Iris pigment epithelial cell (primary cell): ENCODE measurements at places on chromosomes 4 and X.

DNA sequence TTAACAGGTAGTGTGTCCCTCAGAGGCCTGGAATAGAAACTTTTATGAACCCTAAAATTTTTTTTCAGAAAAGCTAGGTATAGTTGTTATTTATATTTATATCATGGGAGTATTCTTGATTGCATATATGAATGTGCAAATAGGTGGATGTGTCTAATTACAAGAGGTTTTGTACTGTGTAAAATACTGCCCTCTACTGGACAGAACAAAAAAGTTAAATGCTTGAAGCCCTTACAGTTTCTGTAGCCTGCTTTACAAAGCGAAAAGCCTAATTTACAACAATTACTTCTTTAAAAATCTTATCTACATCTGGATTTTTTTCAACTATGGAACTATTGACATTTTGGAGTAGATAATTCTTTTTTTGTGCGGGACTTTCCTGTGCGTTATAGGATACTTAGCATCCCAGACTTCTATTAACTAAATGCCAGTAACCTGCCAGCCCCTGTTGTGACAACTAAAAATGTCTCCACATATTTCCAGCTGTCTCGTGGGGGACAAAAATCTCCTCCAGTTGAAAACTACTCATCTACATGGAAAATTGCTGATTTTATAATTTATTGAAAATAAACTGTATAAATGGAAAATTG lies 35.1 kb downstream of the ENPEP start:
- DNase-seq, result peak; percentile 65

- no peak for DNase-seq
Measured at GRCh38 chr4:61541459-61541858, 341.3 kb downstream of the ADGRL3 start.

GRCh38 chr4:90093526-90093925 lies 33.7 kb upstream of the CCSER1 start:
- no peak for DNase-seq

- no peak for DNase-seq
Measured at GRCh38 chrX:134684956-134685355, 26.7 kb upstream of the PLAC1 start.

GRCh38 chr4:25915353-25915705 lies 1.3 kb downstream of the SMIM20 start:
- no peak for DNase-seq

DNA sequence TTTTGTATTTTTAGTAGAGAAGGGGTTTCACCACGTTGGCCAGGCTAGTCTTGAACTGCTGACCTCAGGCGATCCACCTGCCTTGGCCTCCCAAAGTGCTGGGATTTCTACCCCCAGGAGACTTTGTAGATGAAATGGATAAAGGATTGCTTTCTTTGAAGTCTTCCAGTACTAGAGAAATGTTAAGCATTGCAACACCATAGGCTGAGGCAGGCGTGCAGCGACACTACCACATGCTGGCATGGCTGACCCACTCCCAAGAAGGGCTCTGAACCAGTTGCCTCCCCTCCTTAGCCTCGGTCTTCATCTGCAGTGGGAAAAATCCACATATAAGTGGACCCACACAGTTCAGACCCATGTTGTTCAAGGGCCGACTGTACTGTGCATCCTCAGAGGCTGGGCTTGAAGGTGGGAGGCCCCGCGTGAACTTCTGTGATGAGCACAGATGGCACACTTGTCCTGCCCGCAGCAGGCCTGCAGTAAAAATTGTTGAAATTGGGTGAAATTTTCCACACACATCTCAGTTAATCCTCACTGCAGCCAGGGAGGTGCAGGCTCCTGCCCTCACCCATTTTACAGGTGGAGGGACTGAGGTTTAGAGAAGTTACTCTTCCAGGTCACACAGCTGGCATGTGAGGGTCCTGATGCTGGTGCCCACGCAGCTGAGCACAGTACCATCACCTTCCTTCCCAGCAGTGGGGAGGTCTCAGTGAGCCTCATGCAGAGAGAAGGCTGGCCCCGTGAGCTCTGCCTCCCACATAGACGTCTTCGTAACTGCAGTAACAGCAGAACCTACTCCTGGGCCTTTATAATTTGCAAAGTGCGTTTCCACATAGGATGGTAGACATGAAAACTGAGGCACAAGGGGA lies 35.5 kb downstream of the HTRA3 start:
- DNase-seq, result no peak

DNA sequence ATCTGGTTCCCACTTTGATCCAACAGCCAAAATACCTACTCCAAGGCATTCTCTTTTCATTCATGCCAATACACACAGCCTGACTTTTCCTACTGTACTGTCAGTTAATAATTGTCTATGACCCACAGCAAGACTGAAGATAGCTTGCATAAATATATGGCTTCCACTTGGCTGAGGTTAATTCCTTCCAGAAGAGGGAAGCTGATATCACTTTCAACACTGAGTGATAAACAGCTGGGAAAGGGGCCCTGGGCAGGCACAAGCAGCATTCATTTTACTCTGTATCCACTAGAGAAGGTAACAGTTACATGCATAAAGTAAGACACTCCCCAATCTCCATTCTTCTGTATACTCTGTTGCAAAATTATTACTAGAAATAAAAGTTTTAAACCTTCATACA lies 200.2 kb upstream of the UGT8 start:
- DNase-seq, result no peak

- no peak for DNase-seq
Measured at GRCh38 chr4:3644849-3645627, 112.8 kb upstream of the LRPAP1 start.

GRCh38 chr4:176499518-176499917 lies 179.8 kb downstream of the SPCS3 start:
- DNase-seq, result peak; percentile 69

DNA sequence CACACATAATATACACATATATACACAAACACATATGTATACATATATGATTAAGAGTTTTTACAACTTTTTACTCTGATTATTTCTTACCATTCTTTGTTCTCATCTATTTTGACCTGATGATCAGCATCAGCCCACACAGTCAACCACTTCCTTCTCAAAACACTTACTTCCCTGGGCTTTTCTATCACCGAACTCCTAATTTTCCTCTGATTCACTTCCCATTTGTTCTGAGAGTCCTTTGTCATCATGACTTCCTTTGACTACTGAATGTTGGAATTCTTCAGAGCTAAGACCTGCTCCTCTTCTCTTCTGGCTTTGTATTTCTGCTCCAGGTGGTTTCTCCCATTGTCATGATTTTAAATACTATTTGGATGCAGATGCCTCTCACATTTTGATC lies 209.5 kb upstream of the AFF2 start:
- no peak for DNase-seq

DNA sequence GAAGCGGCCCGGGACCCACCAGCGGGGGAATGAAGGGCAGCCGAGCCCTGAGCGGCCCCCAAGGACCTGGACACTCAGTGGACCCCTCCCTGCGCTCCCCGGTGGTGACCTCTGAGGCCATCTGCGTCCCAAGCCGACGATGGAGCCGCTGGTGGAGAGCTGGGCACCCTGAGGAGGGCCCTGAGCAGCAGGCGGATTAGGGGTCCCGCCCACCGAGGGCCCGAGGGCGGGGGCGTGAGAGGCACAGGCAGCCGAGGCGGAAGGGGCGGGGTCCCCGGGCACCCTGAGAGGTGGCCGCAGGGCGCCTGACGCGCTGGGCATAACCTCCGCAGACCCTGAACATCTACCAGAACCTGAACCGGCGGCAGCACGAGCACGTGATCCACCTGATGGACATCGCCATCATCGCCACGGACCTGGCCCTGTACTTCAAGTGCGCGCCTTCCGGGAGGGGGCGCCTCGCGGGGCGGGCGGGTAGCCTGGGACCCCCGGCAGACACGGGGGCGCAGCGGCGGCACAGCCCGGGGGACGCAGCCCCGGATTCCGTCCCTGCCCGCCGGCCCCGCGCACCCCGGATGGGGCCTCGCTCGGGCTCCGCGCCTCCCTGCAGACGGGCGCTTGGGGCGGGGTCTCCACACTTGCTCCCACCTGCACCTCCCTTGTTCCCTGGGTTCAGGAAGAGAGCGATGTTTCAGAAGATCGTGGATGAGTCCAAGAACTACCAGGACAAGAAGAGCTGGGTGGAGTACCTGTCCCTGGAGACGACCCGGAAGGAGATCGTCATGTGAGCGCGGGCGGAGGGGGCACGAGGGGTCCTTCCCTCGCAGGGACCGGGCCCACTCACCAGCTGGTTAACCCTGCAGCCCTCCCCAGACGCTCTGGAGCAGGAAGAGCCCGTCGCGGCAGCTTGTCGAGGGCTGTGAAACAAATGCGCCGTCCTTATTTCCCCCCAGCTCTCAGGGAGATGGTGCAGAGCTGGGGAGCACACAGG lies 10.3 kb downstream of the ATP5ME start:
- DNase-seq, result no peak

DNA sequence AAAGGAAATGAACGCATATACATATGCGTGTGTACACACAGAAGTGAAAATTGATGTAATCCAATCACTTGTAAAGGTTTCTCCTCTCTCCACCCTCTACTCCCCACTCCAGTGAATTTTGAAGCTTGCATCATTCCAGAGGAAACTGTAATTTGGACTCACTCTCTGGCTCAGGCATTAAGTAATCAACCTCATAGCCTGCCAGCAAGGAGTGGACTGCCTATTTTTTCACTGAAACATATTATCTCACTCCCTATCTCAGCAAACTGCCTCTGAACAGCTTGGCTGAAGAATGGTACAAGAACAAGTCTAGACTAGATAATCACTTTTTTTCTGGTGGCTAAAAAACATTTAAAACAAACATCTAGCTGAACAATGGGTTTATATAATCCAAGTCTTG lies 124.2 kb downstream of the C4orf51 start:
- DNase-seq, result peak; percentile 97

GRCh38 chr4:168585168-168586091 lies 88.6 kb downstream of the PALLD start:
- peak; percentile 87 for DNase-seq

DNA sequence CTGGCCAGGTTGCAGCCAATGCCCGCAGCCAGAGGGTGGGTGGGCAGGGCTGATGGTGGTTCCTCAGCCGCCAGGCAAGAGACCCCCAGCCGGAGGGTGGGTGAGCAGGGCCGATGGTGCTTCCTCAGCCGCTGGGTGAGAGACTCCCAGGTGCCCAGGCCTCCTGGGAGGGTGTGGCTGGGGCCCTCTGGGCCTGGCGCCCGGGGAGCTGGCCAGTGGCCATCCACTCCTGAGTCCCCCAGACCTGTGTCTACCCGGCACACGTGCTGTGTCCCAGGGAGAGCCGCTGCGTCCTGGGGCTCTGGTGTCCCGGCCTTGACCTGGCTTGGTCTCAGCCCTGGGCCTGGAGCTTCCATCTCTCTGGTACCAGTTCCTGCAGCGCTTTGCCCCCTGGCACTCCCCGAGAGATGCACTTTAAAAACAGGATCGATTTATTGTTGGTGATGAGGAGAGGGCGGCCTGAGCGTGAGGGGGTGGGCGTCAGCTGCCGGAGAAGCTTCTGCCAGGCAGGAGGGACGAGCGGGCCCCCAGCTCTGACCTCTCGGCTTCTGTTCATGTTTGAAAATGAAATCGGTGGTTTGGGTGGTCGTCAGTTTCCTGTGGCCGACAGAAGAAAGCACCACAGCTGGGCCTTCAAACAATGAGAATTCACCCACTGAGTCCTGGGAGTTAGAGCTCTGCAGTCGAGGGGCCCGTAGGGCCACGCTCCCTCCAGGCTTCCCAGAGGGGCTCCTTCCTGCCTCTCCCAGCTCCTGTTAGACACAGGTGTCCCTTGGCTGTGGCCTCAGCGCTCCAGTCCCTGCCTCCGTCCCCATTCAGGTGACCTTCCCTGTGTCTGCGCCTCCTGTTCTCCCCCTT lies 6.5 kb downstream of the DOK7 start:
- DNase-seq, result no peak

- DNase-seq, result no peak
Measured at GRCh38 chrX:71378732-71379131, 12.6 kb downstream of the TAF1 start.

GRCh38 chr4:17812125-17812524 lies 1.3 kb downstream of the NCAPG start:
- DNase-seq, result no peak

DNA sequence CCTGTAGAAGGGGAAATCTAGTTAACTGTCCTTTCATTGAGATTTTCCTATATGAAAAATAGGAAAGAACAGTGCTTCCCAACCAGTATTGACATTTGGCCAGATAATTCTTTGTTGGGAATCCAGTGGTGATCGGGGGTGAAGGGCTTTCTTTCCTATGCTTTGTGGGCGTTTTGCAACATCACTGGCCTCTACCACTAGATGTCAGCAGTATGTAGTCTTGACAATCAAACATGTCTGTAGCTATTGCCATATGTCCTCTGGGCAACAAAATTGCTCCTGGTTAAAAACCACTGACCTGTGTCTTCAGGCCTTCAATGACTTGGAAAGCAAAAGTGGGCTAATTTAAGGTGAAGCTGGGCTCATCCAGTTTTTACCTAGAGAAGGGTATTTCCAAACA lies 658.5 kb downstream of the DACH2 start:
- peak; percentile 16 for DNase-seq

- DNase-seq, result peak; percentile 32
Measured at GRCh38 chr4:136725286-136726081, 806.8 kb downstream of the PCDH18 start.

DNA sequence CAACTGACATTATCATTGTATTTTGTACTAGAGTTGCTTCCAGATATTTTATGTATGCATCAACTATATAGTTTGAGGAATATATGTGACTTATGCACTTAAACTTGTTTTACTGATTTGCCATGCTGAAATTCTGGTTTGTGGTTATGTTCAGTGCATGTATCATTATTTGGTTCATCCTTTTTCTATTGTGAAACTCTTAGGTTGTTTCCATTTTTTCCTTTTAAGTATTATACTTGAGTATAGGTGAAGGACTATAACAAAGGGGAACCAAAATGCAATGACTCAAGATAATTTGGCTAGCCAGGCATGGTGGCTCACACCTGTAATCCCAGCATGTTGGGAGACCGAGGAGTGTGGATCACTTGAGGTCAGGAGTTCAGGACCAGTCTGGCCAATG lies 21.1 kb upstream of the EPGN start:
- DNase-seq, result no peak

DNA sequence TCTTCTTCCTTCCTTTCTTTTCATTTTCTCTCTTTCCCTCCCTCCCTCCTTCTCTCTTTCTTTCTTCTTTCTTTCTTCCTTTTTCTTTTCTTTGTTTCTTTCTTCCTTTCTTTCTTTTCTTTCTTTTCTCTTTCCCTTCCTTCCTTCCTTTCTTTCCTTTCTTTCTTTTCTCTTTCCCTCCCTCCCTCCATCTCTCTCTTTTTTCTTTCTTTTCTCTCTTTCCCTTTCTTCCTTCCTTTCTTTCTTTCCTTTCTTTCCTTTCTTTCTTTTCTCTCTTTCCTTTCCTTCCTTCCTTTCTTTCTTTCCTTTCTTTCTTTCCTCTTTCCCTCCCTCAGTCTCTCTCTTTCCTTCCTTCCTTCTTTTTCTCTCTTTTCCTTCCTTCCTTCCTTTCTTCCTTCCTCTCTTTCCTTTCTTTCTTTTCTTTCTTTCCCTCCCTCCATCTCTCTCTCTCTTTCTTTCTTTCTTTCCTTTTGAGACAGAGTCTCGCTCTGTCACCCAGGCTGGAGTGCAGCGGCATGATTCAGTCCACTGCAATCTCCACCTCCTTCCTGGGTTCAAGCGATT lies 44.4 kb downstream of the CRLF2 start:
- DNase-seq, result no peak

DNA sequence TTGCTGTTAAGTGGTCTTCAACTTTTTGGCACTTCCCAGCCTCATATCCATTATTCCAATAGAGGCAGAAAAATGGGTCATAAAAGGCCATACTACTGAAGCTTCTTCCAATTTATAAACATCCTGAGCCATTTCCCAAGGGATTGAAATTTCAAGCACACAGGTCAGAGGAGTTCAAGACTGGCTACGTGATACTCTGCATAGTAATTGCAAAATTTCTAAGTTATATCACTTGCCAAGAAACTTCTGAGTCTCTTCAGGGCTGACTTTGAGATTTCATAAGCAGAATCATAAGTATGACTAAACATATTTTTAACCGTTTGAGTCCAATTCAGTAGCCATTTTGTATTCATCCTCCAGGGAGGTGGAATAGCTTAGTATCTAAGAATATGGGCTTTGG lies 75.6 kb upstream of the RXFP1 start:
- DNase-seq, result peak; percentile 89
